ENCODE measurements at places on chromosomes 13 and 19. TPM values are rescaled to one million over a fixed set of nuclear protein-coding genes. Genes with fewer than 3 reads are reported as not detected.

FGF9 gene
- total RNA-seq, result 0.20 TPM

RXFP2 gene
- total RNA-seq, result not detected

GRCh38 chr19:17266589-17266974, 661 bp upstream of the BABAM1 start:
- DNase-seq, result no peak

DNA sequence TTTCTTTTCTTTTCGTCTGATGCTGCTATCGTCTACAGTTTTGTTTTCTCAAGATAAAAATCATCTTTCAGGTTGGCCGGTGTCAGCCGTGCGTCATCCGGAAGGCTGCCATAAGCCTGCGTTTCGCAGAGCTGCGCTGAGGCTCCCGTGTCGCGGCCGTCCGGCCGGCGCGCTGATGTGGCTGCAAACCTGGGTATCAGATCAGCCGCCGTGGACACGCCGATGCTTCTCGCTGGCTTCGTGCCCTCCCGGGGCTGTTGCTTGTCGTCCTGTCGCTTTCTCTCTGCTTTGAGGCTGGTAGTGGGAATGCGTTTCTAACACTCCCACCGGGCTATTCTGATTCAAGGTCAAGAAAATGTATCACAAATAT, 45.9 kb upstream of the TFDP1 start:
- no peak for DNase-seq

GRCh38 chr19:34692549-34692948, 15.1 kb downstream of the ZNF302 start:
- DNase-seq, result no peak
